Motor neuron (in vitro differentiated cells): ENCODE measurements at places on chromosomes 7 and 10. TPM values are rescaled to one million over a fixed set of nuclear protein-coding genes. Genes with fewer than 3 reads are reported as not detected.

DNA sequence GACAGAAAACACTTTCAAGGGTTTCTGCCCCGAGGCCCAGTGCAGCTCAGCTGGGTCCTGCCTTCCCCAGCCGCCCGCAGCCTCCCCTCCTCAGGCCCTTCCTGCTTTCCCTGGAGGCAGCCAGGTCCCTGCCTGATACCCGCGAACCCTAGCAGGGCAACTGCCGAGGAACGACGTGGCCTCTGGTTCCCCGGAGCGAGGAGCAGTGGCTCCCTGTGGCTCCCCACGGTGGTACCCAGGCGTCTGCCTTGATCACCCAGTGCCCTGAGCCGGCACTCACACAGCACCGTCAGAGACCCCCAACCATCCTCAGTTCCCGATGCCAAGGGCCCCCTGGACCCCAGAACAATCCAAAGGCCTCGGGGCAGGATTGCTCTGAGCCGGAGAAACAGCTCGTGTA lies 58.3 kb downstream of the CFAP46 start:
- no peak for ATAC-seq

DNA sequence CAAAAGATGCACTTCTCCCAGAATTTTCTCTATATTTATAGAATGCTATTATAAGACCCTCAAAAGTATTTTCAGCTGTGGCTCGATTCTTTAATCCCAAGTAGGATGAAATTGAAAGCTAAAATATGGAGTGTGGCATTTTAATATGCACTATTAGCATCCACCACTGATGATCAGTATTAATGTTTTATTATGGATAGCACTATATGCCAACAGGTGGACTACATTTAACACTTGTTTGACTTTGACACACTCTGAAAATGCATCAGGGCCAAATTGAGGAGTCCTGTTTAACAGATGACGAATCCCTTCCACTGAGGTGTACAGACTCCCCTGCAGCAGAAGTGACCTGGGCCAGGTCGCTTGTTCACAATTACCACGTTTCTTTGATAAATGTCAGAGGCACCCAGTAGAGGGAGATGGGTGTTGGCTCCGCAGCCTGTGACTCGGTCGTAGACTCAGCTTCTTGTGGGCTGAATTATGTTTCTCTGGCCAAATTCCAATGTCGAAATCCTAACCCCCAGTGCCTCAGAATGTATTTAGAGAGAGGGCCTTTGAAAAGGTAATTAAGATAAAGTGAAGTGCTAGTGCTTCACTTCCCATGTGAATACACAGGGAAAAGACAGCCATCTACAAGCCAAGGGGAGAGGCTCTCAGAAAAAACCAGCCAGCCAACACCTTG lies 48.1 kb downstream of the WIPF3 start:
- ATAC-seq = no peak

DNA sequence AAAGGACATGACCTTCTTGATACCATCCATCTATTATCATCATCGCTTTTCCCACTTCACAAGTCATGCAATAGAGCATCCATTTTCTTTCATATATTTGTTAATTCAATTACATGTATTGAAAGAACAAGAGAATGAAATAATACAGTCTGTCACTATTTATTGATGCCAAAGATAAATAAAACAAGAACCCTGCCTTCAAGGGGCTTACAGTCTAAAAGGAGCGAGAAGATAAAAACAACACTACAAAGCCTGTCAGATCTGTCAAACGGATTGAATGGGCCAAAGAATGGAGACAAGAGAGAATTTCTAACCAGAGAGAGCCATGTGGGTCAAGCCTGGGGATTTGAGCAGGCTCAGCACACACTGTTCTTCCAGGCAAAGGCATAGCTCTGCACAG lies 15.9 kb downstream of the CPA5 start:
- no peak for ATAC-seq

Gene C10orf143
- 1.4 and 1.6 TPM in 2 replicates for total RNA-seq
